ENCODE measurements at places on chromosomes 5 and 9.

DNA sequence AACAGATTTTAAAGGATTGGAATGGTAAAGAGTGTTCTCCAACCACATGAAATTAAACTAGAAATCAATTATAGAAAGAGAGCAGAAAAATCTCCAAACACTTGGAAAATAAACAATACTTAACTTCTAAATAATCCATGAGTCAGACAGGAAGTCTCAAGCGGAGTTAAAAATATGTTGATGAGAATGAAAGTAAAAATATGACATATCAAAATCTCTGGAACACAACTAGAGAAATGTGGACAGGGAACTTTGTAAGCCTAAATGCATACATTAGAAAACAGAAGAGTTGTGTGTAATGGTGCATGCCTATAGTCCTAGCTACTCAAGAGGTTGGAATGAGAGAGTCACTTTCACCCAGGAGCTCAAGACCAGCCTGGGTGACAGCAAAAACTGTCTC lies 47.9 kb upstream of the ZNF618 start:
- DNase-seq: peak; percentile 5

GRCh38 chr5:127290019-127290945 lies at the start of gene MEGF10:
Gene MEGF10 (plus strand): TSS chr5:127290796. CDS start chr5:127331309, 40,513 bp downstream.
- DNase-seq: peak; percentile 43

- no peak for DNase-seq
Measured at GRCh38 chr5:68381060-68381459, 165.5 kb downstream of the PIK3R1 start.

DNA sequence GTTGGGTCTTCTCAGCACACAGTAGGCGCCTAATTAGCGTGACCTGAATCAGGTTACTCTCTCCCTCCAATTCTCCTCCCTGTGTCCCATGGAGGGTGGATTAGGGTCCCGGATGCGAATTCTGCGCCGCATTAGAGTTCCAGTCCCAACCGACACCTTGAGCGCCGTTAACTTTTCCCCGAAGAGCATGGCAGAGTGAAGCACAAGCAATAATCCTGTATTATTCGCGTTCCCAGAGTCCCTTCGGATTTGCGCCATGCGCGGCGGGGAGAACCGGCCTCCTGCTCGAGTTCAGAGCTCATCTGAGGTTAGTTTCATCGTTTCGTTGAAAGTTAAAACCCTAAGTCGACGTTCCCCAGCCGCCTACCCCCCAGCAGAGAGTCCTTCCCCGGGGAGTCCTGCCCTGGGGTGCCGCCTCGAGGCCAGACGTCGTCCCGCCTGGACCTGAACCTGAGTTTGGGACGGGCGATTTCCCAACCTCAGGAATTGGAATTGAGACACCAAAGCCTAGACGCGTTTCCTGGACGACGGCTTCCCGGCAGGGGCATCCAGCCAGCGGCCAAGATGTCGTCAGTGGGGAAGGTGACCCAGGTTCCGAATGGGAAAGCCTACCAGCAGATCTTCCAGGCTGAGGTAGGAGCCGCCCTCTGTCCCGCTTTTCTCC lies at the start of gene CCDC180:
Gene CCDC180 (plus strand): TSS at position 160 of the 664 bp plus-strand sequence. CDS start 405 bp downstream, at position 565.
- DNase-seq: peak; percentile 35

DNA sequence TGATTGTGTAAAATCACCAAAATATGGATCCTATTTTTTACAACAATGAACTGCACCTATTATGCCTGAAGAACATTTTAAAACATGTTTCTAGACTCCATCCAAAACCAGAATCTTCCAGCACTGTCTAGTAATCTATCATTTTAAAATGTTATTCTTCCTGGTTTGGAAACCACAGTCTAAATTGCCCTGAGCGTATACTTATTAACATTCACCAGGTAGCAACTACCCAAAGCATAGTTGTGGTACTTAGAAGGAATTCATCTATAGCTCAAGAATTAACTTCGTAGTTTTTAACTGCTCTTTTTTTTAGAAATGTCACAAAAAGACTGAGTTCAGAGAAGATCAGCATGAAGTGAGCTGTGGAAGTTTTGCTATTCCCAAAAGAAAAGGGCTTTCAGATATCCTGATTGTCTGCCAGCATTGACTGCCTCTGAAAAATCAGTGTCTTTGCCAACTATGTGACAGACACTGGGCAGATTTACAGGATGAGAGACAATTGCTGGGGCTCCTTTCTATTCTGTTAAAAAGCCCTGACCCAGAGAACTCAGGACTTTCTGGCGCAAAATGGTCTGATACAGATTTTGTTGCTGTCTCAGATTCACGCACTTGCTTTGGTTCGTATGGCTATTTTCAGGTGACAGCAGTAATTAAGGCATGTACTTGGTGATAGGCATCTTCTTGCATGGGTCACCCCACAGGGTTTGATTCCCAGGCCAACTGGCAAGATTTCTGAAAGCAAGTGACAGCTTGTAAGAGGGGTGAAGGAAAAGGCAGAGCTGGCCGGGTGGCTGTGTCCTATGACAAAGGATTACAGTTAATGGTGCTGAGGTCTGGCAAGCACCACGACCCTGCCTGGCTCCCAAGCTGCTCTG lies 152.5 kb upstream of the RAI14 start:
- DNase-seq: no peak

GRCh38 chr5:45094876-45095440 lies 286.2 kb downstream of the MRPS30 start:
- no peak for DNase-seq

- DNase-seq: no peak
Measured at GRCh38 chr9:33117796-33118195, 41.3 kb upstream of the SMU1 start.

DNA sequence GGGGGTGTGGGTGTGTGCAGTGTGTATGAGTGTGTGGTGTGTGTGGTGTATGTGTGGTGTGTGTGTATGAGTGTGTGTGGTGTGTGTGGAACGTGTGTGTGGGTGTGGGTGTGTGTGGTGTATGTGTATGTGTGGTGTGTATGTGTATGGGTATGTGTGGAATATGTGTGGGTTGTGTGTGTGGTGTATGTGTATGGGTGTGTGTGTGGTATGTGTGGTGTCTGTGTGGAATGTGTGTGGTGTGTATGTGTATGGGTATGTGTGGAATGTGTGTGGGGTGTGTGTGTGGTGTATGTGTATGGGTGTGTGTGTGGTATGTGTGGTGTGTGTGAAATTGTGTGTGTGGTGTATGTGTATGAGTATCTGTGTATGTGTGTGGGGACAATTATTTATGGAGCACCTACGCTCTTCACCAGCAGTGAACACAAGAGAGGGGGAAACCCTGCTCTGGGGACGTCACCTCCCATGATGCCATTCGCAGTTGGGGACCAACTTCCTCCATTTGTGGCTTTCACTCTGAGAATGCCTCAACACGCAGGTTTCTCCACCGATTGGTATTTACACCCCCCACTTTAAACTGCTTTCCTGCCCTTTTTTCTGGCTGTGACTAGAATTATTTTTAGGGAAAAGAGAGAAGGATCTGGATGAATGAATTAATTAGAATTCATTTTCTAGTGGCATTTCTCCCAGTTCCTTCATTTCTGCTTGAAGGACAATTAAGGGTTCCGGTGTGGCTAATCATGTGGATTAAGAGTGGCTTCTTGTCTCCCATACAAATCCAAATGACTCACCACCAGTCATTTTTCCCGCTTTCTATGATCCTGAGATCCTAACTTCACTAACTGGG lies 238.1 kb downstream of the ROR2 start:
- DNase-seq: no peak

GRCh38 chr5:139648205-139649081 lies at the start of gene CXXC5:
Gene CXXC5 (plus strand): TSS chr5:139648349. CDS start chr5:139680524, 32,175 bp downstream.
- DNase-seq: peak; percentile 86

GRCh38 chr5:138528208-138528607 lies 14.8 kb downstream of the ETF1 start:
- DNase-seq: no peak

DNA sequence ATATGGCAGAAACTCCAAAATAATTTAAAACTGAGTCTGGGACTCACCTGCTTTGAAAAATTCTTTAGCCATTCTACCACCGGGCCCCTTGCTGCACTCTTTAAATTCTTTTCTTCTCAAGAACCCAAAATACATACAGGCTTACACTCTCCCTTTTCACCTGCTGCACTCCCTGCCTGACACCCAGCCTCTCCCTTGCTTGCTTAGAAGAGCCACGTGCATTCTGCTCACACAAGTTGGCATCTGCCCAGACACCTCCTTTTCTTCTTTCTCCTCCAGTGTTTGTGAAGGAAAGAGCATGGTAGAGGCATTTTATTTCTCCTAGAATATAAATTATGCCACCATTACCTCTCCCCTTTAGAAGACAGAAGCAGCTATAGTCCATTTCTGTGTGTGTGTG lies 39.0 kb upstream of the AOPEP start:
- DNase-seq: no peak

DNA sequence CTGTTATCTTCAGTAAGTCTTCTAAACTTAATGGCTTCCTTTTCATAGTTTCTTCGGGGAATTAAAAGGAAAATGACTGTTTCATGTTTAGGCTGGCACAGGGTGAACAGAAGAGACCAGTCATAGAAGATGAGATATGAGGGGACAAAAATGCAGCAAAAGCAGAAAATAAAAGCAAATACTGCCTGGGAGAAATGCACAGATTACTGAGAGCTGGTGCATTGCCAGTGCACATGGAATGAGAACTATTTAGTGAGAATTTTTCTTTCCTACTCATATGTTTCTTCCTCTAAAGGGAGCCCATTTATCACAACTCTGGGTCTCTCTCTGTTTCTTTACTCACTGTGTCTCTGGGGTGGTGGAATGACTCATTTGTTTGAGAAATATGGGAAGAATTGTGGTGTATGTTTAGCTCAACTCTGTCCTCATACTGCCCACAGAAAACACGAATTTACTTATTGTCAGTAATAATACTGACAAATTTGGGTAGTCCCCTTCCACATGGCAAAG lies 25.9 kb upstream of the ANKRD55 start:
- peak; percentile 96 for DNase-seq

DNA sequence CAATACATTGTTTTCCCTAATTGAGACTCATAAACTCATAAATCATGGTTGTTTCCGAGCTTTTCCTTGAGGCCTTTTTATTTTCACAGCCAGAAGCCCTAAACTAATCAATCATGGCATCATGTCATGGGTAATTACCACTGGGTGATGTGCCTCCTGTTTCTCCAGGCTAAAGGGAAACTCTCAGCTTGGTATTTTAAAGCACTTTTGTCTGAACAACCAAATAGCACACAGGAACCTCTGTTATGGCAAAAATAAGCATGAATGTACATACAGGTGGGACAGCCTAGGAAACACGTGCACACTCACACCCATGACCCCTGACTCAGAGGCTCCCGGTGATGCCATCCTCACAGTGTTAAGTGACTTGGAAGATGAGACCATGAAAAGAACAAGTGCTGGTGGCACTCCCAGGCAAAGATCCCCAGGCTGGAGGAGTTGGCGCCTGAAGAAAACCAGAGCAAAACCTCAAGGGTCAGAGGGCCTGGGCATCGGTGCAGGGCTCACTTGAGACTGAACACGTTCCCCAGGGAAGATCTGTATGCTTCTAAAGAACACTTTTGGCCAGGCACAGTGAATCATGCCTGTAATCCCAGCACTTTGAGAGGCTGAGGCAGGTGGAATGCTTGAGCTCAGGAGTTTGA lies 154.3 kb downstream of the ROR2 start:
- peak; percentile 9 for DNase-seq

DNA sequence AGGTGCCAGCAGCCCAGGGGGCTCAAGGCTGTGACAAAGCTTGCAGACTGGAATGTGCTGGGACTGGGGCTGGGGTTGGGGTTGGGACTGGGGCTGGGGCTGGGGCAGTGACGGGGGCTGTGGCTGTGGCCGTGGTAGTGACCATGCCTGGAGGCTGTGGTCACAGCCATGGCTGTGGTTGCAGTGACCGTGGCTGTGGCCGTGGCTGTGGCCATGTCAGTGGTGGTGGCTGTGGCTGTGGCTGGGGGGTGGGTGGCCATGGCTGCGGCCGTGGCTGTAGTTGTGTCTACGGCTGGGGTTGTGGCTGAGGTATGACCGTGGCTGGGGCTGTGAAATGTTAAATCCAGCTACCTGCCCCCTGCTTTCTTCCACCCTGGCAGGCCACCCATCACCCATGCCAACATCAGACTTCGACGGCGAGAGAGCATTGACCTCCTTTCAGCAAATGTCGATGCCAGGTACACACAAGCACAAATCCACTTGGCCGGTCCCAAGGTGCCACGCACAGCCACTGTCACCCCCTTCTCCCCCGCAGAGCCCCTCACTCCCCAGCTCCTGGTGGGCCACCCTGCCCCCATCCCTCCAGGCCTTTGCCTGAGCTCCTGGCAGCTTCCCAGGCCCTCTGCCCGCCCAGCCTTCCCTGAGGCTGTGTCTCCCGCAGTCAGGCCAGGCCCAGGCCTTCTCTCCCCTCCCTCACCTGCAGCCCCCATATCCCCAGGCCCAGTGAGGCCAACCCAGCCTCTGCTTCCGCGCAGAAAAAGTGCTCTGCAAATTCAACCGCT lies 15.3 kb downstream of the LCN9 start:
- DNase-seq: no peak

Measured in fibroblast of lung (primary cell).